ENCODE measurements at places on chromosomes 5 and 9.

- DNase-seq, result peak; percentile 42
Measured at GRCh38 chr5:160333721-160334120, 21.4 kb upstream of the CCNJL start.

GRCh38 chr9:100554935-100555401, 22.9 kb upstream of the CAVIN4 start:
- no peak for DNase-seq

DNA sequence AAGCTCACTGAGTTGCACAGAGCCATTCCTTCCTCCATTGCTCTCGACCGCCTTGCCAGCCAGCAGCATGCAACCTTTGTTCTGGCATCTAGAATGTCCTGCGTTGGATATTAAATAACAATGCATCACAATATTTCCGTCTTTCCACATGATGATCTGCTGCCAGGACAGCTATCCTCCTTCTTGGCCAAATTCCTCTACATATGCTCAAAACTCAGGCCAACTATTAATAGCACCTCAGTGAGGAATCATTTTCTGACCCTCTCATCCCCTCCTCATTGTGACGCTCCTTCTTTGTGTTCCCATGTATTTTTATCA, 128.6 kb downstream of the MYO10 start:
- peak; percentile 31 for DNase-seq

- no peak for DNase-seq
Measured at GRCh38 chr9:124164811-124165210, 92.9 kb upstream of the NEK6 start.

Data from fibroblast of skin of right biceps (primary cell).